Pons (tissue), 1 donor: ENCODE measurements at places on chromosomes 3 and 15.

GRCh38 chr3:23869977-23870662 is 46.7 kb downstream of the NKIRAS1 start:
- no peak for DNase-seq

DNA sequence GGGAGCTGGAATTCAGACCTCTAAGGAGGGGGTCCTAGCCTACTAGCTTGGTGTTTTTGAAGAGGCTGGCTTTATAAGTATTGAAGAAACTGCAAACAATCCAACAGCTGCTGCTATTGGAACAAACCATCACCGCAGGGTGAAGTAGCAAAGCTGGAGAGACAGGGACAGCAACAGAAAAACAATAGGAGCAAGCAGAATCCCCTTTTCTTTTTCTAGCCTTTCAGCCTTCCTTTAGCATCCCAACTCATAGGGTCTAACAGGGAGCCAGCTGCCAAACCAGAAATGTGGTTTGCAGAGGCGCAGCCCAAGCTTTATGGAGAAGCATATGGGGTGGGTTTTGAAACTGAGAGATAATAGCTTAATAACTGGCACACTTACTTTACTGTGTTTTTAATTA is 106.2 kb upstream of the CHMP2B start:
- DNase-seq = peak; percentile 9

DNA sequence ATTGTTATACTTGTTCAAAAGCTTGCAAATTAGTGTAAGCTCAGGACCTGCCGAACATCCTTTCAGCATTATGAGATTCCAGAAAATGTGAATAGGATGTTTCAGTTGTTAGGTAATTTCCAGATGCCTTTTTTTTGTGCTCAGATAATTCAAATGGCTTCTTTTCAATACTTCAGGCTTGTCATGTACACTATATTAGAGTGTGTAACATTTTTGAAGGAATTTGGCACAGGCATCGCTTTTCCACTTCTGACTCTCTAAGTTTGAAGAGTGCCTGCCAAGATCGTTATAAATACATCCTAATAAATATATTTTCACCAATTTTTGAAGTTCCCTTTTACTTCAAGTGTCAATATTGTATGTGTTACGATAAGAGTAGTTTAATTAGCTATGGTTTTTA is 35.2 kb downstream of the CADM2 start:
- DNase-seq = no peak

DNA sequence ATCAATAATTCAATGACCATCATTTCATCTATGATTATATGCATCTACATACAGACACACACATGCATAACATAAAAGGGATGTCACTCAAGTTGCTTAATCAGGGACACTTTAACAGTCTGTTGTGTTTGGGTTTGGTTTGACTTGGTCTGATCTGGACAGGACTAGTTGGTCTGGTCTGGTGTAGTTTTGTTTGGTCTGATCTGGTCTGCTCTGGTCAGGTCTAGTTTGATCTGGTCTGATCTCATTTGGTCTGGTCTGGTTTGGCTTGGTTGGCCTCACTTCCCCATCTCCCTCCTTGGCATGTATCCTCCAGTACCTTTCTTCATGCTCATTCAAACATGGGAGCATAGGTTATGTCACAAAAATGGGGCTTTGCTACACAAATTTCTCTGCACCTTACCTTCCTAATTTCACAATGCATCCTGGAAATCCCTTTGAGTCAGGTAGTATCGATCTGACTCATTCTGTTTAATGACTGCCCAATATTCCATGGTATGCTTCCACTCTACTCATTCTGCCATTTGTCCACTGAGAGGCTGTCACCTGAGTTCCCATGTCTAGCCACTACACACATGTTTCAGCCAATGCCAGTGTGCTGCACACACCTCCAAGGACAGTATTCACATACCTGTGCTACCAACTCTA is 73.0 kb upstream of the TPM1 start:
- no peak for DNase-seq
